ENCODE measurements at places on chromosomes 5 and 9.

DNA sequence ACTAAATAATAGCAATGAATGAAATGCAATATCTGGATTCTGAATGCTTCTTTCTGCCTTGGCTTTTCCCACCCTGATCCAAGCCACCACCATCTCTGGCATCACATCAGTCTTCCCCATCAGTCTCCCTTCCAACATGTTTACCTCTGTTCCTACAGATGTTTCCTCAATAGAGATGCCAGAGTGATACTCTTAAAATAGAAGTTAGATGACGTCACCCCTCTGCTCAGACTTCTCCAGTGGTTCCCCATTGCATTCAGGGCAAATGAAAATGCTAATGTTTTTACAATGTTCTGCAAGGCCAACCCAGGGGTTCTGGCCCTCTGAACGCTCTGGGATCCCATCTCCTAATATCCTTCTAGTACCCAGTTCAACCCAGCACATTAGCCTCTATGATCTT is 305.8 kb downstream of the TRIM32 start:
- peak; percentile 11 for DNase-seq

DNA sequence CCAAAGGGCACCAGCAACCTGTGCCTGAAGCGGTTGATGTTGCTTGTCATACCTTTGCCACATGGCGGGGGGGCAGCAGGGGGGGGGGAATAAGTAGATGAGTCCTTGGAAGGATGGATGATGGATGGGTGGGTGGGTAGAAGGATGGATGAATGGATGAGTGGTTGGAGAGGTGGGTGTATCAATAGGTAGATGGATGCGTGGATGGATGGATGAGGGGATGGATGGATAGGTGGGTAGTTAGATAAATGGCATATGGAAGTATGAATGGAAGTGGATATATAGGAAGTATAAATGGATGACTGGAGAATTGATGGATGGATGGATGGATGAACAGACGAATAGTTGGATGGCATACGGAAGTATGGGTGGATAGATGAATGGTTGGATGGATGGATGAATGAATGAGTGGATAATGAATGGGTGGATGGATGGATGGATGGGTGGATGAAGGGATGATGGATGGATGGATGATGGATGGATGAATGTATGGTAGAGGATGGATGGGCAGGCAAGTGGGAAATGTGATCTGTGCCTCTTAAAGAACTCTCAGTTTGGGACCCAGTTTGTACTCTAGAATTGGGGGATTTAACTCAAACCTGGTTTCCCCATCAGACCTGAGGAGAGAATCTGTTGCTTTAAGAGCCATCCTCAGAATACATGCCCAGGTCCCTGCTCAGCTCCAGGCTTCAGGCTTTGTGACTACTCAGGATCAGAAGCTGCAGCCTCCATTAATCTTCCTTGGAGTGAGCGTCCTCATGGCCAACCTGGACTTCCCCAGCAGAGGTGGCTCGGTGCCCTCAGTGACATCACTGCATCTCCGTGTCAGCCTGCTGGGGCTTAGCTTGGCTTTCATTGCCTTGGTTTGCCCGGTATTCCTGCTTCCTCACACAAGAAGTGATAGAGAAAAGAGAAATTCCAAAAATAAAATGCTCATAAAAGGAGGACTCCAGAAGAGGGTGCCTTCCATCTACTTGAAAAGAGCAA is 27.6 kb upstream of the SUSD3 start:
- DNase-seq: no peak

DNA sequence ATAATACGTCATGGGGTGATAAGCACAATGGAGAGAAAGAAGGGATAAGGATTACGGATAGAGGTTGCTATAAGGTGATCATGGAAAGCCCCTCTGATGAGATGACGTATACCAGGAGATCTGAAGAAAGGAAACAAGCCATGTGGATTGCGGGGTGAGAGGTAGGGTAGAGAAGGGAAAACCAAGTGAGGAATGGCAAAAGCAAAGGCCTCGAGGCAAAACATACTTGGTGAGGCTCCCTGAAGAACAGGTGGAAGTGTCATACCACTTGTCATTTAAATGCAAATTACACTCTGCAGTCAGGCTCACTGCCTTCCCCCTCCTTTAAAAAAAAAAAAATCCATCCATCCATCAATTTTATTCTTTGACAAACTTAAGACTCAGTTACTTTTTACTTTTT is 420.8 kb downstream of the RAB3C start:
- DNase-seq: no peak

GRCh38 chr5:132501961-132502931 is 11.7 kb upstream of the IRF1 start:
- DNase-seq: no peak

- DNase-seq: no peak
Measured at GRCh38 chr5:151464101-151464500, 16.7 kb downstream of the SLC36A1 start.

DNA sequence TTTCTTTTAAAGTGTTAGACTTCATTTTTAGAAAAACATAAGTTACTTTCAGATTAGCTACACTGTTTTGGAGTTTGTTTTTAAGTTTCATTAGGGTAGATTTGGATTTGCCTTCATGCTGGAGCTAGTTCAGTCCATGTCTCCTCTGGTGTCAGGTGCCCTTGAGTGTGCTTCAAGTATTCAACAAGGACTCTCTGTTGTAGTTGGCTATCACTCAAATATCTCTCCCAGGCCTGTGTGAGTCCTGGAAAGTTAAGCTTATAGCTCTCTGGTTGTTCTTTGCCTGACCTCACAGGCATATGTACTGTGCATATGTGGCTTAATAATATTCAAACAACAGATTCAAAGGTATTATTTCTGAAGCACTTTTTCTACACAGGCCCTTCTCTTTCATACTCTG is 45.4 kb downstream of the PTBP3 start:
- no peak for DNase-seq

DNA sequence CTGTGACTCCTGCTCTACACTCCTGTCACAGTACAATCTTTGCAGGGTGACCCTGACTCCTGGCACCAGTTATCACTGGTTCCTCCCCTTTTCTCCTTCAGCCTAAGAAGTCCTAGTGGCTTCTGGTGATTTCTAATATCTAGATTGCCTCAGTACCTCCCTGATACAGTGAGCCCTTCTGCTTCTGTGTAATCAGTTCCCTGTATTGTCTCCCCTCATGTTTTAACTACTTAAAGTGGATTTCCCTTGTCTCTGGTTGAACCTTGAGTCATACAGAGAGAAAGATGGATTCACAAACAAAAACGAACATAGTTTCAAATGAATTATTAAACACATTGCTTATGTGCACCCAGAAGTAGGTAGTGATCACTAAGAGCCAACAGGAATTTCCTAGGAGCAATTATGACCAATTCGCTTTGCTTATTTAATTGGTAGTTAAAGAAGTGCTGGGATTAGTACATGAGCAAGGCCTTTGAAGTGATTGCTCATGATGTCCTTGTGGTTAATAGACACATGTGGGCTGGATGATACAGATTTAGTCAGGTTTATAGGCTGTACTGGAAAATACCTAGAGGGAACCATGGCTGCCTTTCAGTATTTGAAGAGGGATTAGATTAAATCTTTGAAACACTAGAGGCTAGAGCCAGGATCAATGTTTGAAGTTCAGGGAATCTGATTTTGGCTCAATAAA is 145.8 kb upstream of the MEF2C start:
- DNase-seq: no peak

DNA sequence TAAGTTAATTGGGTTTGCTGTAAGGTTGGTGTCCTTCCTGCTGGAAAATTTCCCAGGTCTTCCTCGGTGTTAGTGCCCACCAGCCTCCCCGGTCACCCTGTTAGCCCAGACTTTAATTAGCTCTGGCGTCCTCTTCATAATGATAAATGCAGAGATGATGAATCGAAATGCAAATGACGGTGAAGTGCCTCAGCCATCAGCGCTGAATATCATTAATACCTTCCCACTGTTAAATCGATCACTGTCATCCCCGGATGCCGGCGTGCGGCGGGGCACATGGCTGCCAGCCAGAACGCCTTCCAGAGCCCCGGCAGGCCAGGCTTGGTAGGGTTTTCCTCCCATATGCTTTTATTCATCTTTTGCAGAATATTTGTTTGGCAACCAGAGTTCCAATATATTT is 204.5 kb downstream of the IRX2 start:
- no peak for DNase-seq

Data from inflammatory macrophage treated with lipopolysaccharide for 1 hour (primary cell).